ENCODE measurements at places on chromosomes 4 and X.

DNA sequence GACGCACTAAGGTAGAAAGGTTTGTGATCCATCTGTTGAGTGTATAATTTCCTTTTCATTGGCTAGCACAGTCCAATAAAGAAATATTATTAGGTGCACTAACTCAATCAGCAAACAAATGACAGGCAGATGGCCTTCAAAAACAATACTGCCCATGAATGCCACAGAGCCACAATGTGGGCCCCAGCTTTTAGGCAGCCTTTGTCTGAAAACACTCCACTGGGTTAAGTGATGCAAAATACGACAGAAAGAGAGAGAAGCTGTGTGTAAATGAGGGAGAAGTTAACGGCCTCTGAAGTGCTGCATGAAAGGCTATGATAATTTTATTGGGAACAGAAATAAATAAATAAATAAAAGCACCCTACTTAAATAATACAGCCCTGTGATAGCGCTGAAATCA is 274.6 kb downstream of the NKX6-1 start:
- no peak for DNase-seq

- DNase-seq, result no peak
These were observed 21.4 kb downstream of the SOD3 start for GRCh38 chr4:24816797-24817196.

DNA sequence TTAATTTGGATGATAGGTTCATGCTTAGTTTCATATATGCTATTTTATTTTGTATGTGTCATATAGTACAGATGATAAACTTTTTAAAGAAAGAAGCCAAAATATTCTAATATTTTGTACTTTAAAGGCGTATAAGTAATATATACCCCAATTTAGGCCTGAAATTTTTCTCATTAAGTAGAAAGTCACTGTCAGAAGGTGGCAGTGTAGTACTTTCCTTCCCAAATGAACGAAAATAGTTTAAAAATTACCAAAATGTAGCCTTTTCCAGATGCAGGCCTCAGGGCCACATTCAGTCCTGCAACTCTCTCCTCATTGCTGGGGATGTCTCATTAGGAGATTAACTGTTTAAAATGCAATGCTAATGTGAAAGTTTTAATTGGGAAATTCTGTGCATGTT is 1263.6 kb downstream of the C4orf33 start:
- DNase-seq, result no peak

DNA sequence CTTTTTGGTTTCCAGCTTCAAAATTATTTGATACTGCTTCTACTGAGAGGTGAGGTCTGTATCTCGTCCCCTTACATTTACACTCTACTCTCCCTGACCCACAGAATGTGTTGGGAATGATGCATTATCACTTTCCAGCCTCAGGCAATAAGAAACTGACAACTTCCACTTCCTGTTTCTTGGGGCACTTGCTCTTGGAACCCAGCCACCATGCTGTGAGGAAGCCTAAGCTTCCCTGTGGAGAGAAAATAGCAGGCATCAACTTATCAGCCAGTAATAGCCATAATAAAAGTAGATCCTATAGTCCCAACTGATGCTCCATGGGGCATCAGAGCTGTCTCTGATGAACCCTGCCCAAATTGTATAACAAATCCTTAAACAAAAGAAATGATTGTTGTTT is 32.6 kb downstream of the RELL1 start:
- no peak for DNase-seq

- no peak for DNase-seq
These were observed 39.3 kb downstream of the GRIA3 start for GRCh38 chrX:123223409-123223808.

GRCh38 chr4:144403893-144404292 is 242.1 kb upstream of the HHIP start:
- no peak for DNase-seq

- DNase-seq, result peak; percentile 83
These were observed 114.5 kb downstream of the ADRA2C start for GRCh38 chr4:3880615-3881120.

GRCh38 chr4:85779165-85779564 is 304.2 kb downstream of the ARHGAP24 start:
- no peak for DNase-seq

GRCh38 chr4:6655924-6656323 is 15.4 kb downstream of the MRFAP1 start:
- DNase-seq, result no peak

- DNase-seq, result no peak
These were observed 27.8 kb upstream of the WDFY3 start for GRCh38 chr4:84994280-84994679.

DNA sequence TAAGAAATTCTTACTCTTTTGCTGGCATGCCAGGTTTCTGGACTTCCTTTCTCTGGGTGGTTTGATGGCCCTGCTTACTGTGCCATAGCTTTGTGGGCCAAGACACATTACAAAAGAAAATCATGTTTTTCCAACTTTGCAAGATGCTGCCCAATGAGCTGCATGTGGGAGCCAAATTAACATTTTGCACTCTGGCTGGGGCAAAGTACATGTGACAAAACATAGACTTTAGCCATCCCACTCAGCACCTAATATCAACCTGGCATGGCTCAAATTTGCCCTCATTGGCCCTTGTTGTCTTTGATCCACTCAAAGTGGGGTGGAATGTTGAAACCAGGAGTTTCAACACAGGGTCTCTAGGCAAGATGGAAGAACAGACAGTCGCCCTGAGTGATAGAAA is 40.0 kb upstream of the DYNLT3 start:
- DNase-seq, result no peak

DNA sequence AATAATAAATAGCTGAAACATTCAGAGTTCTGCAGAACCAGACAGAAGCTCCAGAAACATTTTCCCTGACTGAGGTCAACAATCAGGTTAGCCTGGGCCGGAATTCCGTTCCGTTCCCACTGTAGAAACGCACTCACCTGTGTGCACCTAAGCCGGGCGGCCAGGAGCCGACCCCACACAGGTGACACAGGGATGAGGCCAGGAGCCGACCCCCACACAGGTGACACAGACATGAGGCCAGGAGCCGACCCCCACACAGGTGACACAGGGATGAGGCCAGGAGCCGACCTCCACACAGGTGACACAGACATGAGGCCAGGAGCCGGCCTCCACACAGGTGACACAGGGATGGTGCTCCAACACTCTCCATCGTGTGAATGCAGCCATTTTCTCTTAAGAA is 21.9 kb downstream of the FAT1 start:
- DNase-seq, result no peak

- no peak for DNase-seq
These were observed 19.1 kb upstream of the CISD2 start for GRCh38 chr4:102849579-102850104.

- no peak for DNase-seq
These were observed 1.3 kb downstream of the CASP3 start for GRCh38 chr4:184648054-184648312.

- no peak for DNase-seq
These were observed 68.8 kb upstream of the HGFAC start for GRCh38 chr4:3372933-3373465.
